ENCODE measurements at places on chromosomes 3 and 15.

- no peak for DNase-seq
Measured at GRCh38 chr3:186509423-186509822, 34.8 kb downstream of the CRYGS start.

GRCh38 chr3:194042927-194043326 is 93.0 kb upstream of the HES1 start:
- DNase-seq = no peak

- no peak for DNase-seq
Measured at GRCh38 chr3:160893207-160893606, 137.2 kb downstream of the PPM1L start.

DNA sequence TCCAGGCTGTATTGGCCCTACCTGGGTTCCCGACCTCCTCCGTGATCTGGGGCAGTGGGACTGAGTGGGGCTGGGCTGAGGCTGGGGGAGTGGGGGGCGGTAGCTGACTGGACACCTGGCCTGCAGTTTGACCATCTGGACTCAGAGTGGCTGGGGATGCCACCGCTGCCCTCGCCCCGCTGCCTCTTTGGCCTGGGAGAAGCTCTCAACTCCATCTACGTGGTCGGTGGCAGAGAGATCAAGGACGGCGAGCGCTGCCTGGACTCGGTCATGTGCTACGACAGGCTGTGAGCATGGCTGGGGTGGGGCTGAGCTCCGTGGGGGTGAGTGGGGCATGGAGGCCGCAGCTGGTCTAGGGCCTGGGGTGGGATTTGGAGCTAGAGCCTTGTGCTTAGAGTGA is 2.7 kb downstream of the KLHL40 start:
- DNase-seq = no peak

DNA sequence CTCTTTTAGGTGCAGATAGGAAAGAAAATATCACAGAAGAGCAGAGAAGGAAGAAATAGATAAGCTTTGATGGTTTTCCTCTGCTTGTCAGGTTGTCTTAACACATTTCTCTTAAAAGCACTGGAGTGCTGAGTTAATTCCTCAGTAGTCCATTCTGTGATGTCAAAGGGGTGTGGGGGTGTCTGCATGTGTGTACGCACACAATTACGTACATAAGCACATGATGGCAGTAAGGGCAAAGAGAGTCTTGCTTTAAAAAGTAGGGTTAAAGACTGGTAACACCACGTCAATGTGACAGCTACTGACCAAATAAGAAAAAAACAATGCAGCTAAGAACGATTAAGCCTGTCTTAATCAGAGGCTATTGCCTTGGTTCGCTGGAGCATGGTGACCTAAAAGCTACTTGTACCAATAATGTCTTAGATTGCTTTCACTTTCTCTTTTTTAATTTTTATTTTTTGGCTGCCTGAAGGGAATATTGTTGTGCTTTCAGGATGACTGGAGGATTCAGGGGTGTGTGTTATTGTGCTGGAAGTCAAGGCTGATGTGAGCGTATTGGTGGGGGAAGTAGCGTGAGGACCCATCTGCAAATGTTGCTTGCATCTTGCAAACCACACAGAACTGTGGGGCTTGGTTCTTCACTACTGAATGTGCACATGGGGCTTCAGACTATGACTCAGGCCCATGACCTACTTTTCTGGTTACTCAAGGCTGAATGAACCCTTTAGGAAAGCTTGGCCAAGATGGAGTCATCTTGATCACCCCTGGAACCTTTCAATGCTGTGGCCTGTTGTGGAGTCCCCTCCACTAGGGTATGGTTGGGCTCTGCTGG is 417.8 kb upstream of the TPM1 start:
- no peak for DNase-seq

GRCh38 chr3:48268381-48268935 is 27.6 kb downstream of the ZNF589 start:
- no peak for DNase-seq
